ENCODE measurements at places on chromosomes 5 and 9.

DNA sequence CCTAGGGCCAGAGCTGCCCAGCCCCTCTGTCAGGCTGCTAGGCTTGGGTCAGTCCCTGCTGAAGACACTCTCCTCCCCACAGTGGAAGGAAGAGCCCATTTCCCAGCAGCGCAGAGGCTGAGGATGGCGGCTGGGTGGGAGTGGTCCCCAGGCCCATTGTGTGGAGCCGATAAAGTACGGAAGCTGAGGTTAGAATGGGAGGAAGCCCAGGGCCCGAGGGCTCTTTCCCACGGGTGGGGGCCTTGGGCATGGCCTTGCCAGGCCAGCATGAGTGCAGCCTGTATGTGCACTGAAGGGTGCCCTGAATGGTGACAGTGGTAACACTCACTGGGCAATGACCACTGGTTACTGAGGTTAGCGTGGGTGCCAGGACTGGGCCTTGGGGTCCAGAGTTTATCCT is 125.9 kb downstream of the RGS3 start:
- DNase-seq: no peak

DNA sequence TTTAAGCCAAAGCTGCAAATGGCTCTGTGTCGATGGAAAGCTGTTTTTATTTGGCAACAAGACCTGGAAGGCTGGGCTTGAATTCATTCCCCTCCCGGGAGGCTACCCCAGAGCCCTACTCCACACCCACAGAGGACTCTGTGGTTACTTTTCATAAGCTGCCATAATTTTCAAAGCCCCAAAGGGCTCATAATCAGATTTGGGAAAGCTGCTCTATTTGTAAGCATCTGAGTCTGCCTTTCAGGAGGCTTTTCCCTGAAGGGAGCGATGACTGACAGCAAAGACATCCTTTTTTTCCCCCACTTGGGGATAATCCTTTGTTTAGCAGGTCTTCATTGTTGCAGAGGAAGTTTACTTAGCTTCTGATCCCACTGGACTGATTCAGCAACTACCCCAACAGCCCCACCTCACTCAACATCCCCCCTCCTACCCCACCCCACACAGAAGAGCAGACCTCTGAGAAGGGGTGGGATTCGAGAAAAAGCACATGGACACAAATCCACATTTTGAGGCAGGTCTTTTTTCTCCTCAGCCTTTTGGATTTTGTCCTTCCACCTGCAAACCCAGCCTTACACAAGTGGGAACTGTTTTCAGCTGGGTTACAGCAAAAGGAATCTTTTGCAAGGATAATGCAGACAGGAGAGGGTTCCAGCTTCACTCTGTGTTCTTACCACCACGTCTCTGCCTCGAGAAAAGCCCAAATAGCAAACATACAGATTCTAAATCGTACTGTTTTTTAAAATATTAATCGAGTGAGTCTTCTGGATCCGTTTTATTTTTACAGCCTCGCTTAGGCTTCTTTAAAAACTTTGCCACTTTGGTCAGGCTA is 244.4 kb upstream of the TUT7 start:
- DNase-seq: peak; percentile 65

GRCh38 chr9:38125889-38126288 is 56.9 kb upstream of the SHB start:
- no peak for DNase-seq

GRCh38 chr5:154648706-154649105 is 106.5 kb upstream of the LARP1 start:
- DNase-seq: no peak

- peak; percentile 19 for DNase-seq
These were observed 37.0 kb downstream of the B4GALT1 start for GRCh38 chr9:33129886-33130881.

DNA sequence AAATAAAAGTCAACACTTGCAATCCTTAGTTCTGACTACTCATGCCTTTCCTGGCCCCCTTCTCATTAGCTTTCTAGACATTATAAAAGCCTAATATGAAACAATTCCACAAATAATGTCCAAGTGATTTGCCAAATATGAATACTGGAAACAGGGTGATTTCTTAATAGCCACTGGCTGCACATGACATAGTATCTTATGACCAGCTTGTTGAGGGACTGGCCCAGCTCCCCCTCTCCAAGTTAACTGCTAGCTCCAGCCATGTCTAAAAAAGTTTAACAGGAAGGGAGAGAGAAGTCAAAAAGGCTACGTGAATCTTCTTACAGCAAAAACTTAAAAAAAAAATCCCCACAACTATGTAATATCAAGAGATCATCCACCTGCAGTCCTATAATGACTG is 1.5 kb downstream of the CERT1 start:
- no peak for DNase-seq

- DNase-seq: no peak
These were observed 1116.2 kb upstream of the EDIL3 start for GRCh38 chr5:85500869-85501268.

DNA sequence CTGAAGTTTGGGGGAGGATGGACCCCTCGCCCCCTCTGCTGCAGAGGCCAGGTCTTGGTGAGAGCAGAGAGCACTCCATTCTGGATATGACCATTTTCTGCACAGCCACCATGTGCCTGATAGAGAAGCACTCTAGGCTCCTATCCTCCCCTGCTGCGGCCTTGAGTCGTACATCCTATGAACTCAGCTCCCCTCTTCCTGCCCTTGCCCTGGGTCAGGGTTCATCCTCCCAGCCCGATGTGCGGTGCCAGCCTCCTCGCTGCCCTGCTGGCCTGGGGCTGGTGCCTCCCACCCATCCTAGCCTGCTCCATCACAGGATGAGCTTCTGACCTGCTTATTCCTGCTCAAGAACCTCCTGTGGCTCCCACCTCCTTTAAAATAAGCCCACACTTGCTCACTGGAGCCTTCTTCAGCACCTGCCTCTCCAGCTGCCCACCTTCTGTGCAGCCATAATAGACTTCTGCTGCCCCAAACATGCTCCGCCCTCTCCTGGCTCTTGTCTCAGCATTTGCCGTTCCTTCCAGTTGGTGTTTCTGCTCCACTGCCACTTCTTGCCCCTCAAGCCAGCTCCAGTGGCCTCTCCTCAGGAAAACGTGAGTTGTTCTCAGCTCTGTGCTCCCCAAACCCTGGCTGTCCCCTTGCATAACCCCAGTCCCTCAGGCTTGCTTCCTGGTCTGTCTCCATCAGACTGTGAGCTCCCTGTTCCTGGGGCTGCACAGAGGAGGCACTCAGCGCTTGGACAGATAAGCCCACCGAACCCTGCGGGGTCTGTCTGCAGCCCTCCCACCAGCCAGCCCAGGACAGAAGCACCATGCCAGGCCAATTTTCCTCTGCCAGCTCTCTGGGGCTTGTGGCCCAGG is 22.3 kb upstream of the TTLL11 start:
- DNase-seq: no peak

DNA sequence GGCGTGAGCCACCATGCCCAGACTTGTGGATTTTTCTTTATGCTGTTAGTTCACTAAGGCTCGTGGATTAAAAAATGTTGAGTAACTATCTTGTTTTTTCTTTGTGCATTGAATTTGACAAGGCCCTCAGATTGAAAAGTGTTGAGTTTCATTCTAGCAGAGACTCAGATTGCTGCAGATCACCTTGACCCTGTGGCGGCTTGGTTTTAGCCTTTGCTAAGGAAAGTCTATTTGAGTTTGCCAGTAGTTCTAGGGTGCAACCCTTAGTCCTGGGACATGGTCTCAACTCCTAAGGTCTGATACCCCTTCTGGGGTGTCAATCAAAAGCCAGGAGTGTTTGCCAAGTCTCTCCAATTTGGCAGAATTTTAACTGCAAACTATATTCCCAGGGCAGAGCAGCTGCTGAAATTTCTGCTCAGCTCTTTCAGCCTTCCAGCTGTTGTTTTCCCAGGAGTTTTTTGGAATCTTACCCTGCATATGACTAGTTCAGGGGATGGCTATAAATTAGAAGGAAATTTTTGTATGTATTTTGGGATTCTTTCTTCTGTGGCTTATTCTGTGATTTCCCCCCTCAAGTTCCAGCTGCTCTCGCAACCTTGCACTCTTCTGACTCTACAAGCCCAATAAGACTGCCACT is 84.3 kb upstream of the HAND1 start:
- DNase-seq: no peak

- no peak for DNase-seq
These were observed 120.2 kb downstream of the PDE4D start for GRCh38 chr5:59773294-59773693.

DNA sequence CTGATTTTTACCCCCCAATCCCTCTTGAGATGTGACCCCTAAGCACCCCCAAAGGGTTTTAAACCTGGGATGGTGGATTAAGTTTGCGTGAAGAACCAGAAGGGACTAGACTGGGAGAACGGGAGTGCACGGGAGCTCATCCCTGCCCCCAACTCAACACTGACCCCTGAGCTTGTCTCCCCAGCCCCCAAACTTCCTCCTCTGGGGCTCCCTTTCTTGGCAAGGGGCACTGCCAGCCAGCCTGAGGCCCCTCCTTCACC is 5.0 kb upstream of the SET start:
- DNase-seq: no peak

- DNase-seq: peak; percentile 36
These were observed 612.8 kb downstream of the CSNK1G3 start for GRCh38 chr5:124124711-124125229.

DNA sequence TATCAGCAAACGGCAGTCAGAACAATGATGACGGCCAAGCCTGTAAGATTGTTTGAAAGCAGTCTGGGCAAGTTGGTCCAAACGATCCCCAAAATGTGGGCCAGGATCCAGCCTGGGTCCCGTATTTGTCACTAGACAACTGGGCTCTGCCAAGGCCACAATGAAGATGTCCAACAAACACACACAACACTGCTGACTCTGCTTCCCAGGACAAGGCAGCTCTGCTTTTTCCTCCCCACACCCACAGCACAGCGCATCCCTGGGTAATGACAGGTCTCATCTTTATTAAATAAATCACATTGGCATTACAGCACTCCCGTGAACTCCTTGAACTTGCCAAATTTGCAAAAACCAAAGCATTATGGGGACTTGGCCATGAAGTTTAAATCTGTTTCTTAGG is 424.1 kb upstream of the ACTBL2 start:
- DNase-seq: no peak

DNA sequence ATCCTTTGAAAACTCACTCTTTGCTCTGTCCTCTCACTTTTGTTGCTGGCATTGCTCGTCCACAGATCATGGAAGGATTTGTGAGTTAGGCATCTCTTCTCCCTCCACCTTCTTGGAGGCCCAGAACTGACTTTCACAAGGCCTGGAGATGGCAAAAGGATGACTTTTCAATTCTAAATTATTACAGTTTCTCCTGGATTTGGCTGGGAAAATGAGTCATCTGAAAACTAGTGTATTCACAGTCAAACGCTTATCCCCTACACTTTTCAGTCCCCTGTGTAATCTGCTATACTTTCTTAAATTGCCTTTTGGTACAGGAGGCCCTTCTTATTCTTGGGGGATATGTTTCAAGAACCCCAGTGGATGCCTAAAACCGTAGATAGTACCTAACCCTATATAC is 35.6 kb downstream of the ADRA1B start:
- DNase-seq: no peak
